ENCODE measurements at places on chromosomes 1 and 21.

DNA sequence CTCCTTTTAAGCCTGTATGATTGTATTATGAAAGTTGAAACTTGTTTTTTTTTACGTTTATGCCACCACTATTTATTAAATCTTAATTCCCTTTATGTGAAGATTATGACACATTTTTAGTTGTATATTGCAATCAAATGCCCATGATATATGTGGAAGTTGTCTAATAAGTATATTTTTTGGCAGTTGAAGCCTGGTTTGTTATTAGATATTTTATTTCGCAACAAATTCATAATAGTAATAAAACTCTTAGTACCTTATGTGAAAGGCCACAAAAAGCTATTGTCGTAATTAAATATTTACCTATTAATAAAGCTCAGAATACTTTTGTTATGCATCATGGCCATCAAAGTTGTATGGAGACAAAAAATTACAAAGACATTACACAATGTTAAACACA lies 386.8 kb downstream of the NCAM2 start:
- DNase-seq, result no peak

GRCh38 chr1:220001095-220001501 lies 45.2 kb downstream of the EPRS1 start:
- no peak for DNase-seq

GRCh38 chr1:246200738-246201137 lies 306.3 kb downstream of the SMYD3 start:
- DNase-seq, result no peak

DNA sequence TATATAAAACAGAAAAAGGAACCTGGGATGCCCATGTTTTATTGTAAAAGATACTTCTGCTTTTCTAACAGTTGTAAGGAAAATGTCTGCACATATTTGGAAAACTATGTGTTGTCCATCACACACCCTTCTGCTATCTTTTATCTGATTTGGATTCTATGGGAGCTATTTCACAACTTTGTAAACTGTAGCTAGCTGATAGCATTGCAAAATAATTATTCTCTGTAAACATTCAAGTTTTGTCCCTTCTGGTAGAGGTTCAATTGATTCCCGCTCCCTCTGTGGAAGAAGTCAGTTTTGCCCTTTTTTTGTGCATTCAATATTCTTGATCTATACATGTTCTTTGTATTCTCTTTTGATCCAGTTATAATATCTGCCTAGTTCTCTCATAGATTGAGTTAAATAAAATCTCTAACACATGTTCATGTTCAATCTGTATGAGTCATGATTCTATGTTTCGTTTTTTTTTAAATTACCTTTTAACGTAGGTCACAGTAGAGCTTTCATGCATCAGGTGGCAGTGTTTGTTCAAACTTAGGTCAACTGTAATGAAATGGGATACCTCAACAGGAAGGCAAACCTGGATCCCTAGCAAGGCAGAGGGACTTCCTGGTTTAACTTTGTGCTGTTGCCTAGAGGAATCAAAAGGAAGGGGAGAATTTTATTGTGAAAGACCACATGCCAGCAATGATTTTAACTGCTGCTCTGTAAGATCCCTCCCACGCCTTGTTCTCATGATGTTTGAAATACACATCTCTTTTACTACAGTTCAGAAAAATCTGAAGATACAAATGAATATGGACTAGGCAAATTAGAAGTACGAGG lies 26.0 kb upstream of the BCL9 start:
- no peak for DNase-seq

- no peak for DNase-seq
These were observed 65.9 kb downstream of the DNTTIP2 start for GRCh38 chr1:93813076-93813475.

GRCh38 chr1:46171871-46172270 lies 3.0 kb upstream of the TSPAN1 start:
- no peak for DNase-seq

GRCh38 chr1:56309065-56309464 lies 270.3 kb downstream of the PLPP3 start:
- DNase-seq, result no peak

DNA sequence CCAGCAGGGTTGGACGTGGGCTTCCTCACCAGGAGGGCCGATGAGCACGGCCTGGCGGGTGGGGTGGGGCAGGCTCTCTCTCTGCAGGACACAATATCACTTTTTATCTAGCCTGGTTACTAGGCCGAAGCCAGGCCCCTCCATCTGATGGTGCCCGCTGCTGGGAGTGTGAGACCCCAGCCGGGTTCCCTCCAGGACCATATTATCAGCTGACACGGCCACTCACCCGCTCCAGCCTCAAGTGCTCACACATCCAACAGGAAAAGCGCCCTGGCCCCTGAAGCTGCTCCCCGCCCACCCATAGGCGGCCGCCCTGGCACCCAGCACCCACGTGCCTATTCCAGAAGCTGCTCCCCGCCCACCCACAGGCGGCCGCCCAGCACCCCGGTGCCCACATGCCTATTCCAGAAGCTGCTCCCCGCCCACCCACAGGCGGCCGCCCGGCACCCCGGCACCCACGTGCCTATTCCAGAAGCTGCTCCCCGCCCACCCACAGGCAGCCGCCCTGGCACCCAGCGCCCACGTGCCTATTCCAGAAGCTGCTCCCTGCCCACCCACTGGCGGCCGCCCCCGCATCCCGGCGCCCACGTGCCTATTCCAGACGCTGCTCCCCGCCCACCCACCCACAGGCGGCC lies 5.0 kb downstream of the SLC19A1 start:
- DNase-seq, result no peak
